Activated naive CD8-positive, alpha-beta T cell treated with anti-CD3 and anti-CD28 coated beads for 36 hours (primary cell): ENCODE measurements at places on chromosomes 16 and 17. TPM values are rescaled to one million over a fixed set of nuclear protein-coding genes. Genes with fewer than 3 reads are reported as not detected.

DNA sequence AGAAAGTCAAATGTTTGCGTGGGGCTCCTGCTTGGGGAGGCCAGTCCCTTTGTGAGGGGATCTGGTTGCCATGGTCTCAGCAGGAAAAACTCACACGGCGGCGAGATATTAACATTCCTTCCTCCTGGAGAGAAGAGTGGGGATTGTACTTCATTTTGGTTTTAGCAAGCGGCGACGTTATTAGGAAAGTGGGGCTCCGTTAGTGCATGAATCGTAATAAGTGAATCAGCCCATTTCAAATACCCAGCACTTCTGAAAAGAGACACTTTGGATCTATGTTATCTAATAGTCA lies 41.6 kb upstream of the METRNL start:
- no peak for DNase-seq

DNA sequence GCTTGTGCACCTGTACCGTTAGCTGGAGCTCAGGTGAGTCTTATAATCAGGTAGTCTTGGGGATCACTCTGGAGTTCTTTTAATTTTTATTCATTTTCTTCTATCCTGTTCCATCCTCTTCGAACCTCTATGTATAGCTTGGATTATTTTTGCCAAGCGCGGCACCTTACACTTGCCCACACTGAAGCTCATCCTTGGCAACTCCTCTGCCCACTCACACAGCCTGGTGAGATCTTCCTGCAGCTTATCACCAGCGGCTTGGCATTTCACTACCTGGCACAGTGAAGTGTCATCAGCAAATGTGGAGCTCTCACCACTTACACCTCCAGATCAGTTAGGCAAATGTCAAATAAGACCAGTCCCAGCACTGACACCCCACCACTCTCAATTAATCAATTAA lies 116.7 kb downstream of the CACNG3 start:
- DNase-seq = no peak

- DNase-seq = no peak
These were observed 11.2 kb downstream of the PER1 start for GRCh38 chr17:8141045-8141444.

DNA sequence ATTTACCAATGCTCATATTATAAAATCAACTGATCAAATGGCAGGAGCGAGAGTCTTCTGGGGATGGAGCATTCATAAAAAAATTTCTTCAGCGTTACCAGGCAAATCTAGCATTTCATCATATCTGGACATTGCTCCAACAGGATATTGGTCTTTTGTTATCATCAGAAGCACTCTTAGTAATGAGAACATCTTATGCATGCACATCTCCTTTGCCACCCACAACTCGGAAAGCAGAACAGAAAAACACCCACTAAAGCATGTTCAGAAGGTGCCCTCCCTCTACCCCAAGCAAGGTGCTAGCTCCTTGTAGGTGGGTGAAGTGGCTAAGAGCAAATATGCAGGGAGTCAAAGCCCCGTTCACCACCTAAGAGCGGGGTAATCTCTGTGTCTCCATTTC lies 18.9 kb downstream of the ARHGAP17 start:
- no peak for DNase-seq

GRCh38 chr16:22347100-22347820 lies 27.2 kb downstream of the CDR2 start:
- no peak for DNase-seq

GRCh38 chr17:74569020-74570003 lies 2.0 kb upstream of the CD300H start:
- peak; percentile 25 for DNase-seq

- peak; percentile 48 for DNase-seq
These were observed 155.6 kb upstream of the PLCG2 start for GRCh38 chr16:81623365-81624102.

GRCh38 chr17:28747801-28748750 lies 4.3 kb downstream of the TRAF4 start:
- no peak for DNase-seq

DNA sequence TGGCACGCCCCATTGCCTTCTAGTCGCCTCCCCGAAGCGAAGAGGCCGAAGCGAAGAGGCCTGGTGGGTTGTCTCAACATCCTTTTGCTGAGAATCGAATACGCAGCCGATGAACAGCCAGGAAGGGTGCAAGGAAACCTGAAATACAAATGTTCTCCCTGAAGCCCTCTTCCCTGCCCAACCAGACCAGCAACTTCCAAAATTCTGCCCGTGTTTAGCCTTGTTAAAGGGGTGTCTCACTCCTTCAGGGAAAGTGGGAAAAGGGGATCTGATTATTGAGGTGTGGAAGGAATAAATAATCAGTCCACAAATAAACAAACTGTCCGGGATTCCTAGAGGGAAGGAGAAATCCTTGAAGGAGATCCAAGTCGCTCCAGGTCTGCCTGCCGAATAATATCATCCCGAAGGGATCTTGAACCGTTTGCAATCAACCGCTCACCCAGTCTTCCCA lies 1.4 kb upstream of the FOXC2 start:
- no peak for DNase-seq

GRCh38 chr17:15456972-15457722 lies 10.3 kb downstream of the CDRT4 start:
- no peak for DNase-seq

- no peak for DNase-seq
These were observed 353.1 kb downstream of the FOXL1 start for GRCh38 chr16:86931410-86931941.

DNA sequence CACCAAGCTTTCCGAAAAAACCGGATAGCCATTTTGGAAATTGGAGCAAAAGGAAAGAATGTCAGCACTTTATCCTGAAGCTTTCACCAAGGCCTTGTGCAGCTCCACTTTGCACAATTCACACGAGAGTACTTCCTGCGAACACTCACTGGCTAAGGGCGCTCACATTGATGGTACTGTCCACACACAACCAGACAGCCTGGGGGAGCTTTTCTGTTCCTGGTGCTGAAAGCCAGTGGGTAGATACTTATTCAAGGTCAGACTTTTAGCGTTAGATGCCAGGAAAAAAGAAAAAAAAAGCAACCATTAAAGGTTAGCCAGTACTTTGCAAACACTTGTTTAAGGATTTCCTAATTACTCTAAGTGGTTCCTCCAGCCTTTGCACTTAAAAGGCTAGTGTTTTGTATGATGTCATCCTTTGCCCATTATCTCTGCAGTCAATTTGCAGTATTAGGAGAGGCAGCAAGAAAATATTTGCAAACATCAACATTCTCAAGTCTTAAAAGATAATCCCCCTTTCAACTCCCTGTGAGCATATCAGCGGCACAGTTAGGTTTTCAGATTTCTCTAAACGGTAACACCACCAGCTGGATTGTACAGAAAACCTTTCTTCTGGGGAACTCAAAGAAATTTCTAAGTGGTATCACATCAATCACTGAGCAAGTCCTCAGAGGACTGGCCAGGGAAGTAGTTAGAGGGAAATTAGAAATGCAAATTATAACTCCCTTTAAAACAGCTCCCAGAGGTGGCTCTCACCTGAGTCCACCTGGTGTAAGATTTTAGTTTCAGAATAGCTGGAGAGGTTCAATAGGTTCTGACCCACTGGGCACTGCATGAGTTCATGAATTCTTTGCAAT lies 243.4 kb upstream of the IRX5 start:
- no peak for DNase-seq

DNA sequence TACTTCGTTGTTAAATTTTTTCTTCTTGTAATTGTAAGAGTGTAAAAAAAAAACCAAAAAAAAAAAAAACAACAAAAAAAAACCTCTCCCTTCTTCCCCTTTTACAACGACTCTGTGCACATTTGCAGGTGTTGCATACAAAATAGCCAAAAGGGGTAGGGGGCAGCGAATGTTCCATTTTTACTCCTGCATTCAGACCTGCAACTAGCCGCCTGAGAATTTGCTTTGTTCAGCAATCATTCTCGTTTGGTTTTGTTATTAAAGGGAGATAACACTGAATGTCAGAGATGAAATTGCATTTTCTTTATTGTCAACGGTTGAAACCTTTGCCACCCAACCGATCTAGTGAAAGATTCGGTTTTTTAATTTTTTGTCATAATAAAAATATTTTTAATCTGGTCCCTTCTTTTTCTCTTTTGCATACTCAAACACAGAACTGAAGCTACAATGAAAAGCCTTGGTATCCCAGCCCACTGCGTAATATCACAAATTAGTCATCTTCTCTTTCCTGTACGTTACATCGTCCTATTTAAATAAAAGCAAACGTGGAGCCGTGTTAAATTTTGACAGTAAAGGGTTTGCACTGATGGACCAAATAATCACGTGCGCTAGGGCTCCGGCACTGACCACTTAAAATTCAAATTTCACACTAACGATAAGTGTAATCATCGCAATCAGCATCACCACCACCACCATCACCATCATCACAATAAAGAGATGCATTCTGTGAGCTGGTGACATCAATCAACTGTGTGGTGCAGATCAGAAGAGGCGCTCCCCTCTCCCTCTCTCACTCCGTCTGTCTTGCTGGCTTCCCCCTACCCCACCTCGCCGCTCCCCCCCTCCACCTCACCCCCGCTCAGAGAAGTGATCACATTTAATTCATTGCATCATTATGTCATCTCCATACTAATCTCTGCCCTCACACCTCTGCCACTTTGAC lies 406.2 kb upstream of the PSMD7 start:
- no peak for DNase-seq

DNA sequence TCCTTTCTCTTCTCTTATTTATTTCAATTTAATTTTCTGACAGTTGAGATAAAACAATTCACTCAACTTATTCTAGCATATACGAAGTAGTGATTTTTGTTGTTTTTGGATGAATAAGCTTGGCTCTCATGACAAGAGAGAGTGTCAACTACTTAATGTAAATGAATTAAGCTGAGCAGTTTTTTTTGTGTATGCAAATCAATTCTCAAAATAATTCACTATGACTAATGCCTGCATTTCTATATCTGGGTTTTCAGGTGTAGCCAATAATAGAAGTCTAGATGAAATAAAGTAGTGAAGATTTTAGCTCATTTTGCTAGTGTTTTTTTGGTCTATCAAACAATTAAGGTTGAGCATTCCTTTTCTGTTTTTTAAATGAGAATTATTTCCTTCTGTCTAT lies 1354.0 kb downstream of the CDH8 start:
- no peak for DNase-seq

DNA sequence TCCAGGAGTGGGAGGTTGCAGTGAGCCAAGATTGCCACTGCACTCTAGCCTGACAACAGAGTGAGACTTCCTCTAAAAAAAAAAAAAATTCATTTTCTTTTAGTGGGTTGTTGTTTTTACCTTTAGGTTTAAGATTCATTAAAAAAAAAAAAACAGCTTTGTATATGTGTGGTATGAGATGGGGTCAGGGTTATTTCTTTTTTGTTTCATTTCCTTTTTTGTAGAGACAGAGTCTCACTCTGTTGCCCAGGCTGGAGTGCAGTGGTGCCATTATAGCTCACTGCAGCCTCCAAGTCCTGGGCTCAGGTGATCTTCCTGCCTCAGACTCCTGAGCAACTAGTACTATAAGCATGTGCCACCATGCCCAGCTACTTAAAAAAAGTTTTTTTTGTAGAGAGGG lies 47.0 kb downstream of the BCAS3 start:
- no peak for DNase-seq

GRCh38 chr17:50818261-50818660 lies 17.1 kb upstream of the WFIKKN2 start:
- no peak for DNase-seq

- DNase-seq = no peak
These were observed 34.4 kb upstream of the MYH2 start for GRCh38 chr17:10583834-10584233.

DNA sequence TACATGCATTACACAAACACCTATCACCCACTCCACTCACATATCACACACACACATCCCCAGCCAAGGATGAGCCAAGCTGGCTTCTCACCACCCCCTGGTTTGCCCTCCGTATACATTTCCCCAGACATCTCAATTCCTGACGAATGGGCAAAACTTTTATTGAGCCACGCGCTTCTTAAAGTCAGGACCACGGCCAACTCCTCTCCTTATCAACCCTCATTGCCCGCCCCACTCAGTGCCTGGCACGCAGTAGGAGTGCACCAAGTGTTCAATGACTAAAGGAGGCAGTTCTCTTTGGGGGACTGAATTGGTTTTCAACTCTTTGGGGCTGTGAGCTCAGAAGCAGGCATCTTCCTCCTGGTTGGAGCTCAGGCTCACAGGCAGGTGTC lies 22.5 kb upstream of the C16orf78 start:
- DNase-seq = no peak

- DNase-seq = peak; percentile 88
These were observed at the start of gene KCNH4 for GRCh38 chr17:42180922-42181850. Gene KCNH4, minus strand, starts transcription at chr17:42181142. Its CDS starts 197 bp downstream, at chr17:42180945.

DNA sequence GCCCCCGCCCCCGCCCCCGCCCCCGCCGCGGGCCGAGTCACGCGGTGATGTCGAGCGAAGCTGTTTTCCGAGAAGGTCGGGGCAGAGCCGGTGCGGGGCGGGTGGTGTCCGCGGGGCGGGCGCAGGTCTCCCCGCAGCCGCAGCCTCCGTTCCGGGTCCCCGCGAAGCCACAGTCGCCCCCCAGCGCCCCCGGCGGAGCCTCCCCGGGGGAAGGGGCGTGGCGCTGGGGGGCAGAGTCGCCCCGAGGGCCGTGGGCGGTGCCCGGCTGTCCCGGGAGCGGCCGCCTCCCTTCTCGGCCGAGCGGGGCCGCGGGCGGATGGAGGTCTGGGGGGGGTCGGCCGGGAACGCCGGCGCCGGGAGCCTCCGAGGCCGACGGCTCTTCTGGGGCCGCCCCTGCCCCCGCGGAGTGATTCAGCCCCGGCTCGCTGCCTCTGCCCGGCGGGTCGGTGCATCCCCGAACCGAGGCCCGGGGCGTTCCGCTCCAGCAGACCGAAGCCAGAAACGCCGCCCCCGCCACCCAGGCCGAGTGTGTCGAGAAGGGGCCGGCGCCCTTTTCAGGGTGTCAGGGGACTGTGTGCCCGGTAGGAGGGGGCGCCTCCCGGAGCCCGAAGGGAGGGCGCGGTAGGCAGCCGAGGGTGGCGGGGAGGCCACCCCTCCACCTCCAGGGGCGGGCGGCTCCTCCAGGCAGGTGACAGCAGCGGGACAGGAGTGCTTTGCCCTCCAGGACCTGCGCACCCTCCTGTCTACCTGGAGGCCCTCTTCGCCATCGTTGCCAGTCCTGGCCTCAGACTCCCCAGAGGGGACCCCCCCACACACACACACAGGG lies 1.7 kb downstream of the METRNL start:
- DNase-seq = peak; percentile 53

DNA sequence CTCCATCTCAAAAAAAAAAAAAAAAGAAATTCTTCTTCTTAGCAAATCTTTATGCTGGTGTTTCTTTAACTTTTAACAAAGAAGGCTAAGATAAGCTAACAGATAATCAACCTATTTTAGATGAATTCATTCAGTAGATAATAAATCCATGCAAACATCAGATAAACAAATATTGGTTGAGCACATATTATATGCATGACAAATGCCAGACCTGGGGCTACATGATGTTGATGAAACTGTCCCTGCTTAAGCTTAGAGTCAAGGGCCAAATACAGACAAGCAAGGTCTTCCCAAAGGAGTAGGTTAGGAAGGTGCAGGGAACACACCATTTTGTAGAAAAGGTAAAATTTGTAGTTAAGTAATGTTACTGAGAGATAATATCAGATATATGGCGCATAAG lies 6.7 kb upstream of the MAP2K6 start:
- no peak for DNase-seq

The CLDN9 gene
- total RNA-seq = not detected

The PRAC1 gene
- not detected for total RNA-seq

The FOXF1 gene
- total RNA-seq = not detected

The HOXB8 gene
- not detected for total RNA-seq

The FTSJ3 gene
- 91.2 TPM for total RNA-seq

The KRT222 gene
- total RNA-seq = not detected

The KRT13 gene
- not detected for total RNA-seq
